Omental fat pad (tissue), 4 donors: ENCODE measurements at places on chromosomes 6 and 20. TPM values are rescaled to one million over a fixed set of nuclear protein-coding genes. Genes with fewer than 3 reads are reported as not detected.

Gene ZNF337
- 16.4 TPM for total RNA-seq

Gene IL17F
- total RNA-seq: not detected

Gene BFSP1
- total RNA-seq: 0.38 TPM

Gene PPP1R3G
- 1.8 TPM for total RNA-seq

Gene ERVFRD-1
- total RNA-seq: not detected

Gene MYH7B
- total RNA-seq: 0.56 TPM

Gene VARS1
- 33.8 TPM for total RNA-seq

Gene TNF
- total RNA-seq: 1.5 TPM

GRCh38 chr6:137171824-137172733, 1.4 kb downstream of the IL22RA2 start:
- DNase-seq: no peak

- no peak for DNase-seq
Observed at GRCh38 chr6:146369866-146370265, 173.8 kb upstream of the RAB32 start.

GRCh38 chr6:130293800-130294199, 71.0 kb upstream of the SAMD3 start:
- no peak for DNase-seq

GRCh38 chr6:166714187-166714510, 87.1 kb upstream of the RPS6KA2 start:
- no peak for DNase-seq

DNA sequence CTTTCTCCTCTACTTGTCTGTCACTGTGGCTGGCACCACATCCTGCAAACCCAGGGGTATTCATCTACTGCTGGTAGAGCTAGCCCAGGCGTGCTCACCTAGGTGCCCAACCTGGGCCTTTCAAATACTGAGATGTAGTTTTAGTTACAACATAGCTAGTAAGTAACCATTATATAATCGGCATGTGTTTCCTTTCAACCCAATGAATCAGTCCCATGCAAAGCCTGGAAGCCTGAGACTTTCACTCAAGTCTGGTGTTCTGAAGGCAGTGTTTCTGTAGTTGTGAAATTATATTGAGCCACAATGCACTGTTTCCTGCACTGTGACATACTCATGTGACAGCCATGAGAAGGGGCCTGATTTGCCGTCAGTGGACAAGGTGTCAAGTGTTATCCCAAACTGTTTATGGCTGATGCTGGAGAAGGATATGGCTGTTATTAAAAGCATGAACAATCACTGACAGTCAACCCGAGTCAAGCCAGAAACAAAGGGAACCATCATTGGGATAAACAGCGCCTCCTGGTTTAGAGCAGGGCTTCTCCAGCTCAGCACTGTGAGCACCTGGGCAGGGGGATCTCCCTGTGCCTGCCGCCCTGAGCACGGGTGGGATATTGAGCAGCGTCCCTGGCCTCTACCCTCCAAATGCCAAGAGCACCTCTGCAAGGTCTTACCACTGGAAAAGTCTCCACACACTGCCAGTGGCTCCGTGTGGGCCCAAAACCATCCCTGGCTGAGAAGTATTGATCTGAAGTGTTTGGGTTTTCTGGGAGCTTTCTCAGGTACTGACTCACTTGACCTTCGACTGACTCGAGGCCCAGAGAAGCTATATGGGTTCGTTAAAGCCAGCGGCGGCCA, 1.6 kb downstream of the PSMA7 start:
- no peak for DNase-seq

GRCh38 chr6:161009991-161010390, 18.4 kb downstream of the MAP3K4 start:
- DNase-seq: no peak
